Kidney (tissue), 22 donors: ENCODE measurements at places on chromosomes 6 and 20. TPM values are rescaled to one million over a fixed set of nuclear protein-coding genes. Genes with fewer than 3 reads are reported as not detected.

DNA sequence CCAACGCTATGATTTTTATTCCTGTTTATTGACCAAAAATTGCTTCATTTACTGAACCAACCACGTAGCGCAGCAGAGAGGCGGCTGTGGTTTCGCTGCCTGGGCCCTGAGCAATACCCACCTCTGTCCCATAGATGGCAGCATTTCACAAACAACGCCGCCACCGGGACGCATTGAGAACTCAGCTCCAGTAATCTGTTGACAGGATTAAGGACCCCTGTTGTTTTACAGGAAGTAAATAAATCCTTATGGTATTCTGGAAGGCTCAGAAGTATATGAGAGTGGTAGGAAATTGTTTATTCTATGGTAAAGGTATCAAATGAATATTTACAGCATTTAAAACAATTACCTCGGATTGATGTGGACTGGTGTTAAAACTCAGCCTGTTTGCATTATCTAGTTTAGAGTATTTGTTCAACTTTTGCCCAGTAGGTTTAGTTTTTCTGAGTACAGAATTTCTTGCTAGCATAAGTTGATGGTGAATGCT, 547.9 kb upstream of the SLC35B3 start:
- peak; percentile 67 for DNase-seq

The TUBB2B gene
- polyA plus RNA-seq = 46.1 TPM

- DNase-seq = no peak
Measured at GRCh38 chr6:7991536-7991935, 72.7 kb downstream of the BLOC1S5 start.

DNA sequence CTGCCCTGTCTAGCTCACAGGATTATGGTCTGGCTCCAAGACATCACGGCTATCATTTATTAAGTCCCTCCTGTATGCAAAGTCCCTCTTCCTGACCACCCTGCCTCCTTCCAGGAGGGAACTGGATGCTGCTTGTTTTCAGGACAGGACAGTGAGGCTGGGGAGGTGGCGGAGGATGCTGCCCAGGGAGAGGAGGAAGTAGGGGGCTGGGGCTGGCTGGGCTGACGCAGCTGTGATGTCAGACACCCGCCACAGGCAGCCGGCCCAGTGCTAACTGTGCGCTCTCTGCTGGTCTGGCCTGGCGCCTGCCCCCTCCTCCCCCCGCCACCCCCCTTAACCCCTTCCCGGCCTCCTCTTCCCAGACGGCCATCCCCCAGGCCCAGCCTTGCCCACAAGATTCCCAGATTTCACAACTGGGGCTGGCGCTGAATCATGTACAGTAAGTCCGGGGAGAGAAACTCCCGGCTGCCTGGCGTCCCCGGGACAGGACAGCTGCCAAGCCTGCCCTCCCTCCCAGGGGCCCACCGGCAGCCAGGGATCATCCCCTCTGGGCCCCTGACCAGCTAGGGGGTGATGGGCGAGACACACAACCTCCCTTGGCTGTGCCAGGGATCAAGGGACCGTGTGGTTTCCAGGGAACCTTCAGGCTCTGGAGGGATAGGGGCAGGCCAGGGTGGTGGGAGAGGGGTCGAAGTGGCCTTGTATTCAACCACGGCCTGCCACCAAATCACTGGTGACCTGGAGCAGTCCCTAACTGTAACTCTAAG, 118.1 kb downstream of the CEBPB start:
- DNase-seq = peak; percentile 96
